ENCODE measurements at places on chromosomes 6 and 20.
A peak's percentile ranks its signal among the peaks of the same experiment; 100 is the strongest.

- no peak for DNase-seq
Measured at GRCh38 chr6:113690281-113691259, 166.6 kb upstream of the MARCKS start.

DNA sequence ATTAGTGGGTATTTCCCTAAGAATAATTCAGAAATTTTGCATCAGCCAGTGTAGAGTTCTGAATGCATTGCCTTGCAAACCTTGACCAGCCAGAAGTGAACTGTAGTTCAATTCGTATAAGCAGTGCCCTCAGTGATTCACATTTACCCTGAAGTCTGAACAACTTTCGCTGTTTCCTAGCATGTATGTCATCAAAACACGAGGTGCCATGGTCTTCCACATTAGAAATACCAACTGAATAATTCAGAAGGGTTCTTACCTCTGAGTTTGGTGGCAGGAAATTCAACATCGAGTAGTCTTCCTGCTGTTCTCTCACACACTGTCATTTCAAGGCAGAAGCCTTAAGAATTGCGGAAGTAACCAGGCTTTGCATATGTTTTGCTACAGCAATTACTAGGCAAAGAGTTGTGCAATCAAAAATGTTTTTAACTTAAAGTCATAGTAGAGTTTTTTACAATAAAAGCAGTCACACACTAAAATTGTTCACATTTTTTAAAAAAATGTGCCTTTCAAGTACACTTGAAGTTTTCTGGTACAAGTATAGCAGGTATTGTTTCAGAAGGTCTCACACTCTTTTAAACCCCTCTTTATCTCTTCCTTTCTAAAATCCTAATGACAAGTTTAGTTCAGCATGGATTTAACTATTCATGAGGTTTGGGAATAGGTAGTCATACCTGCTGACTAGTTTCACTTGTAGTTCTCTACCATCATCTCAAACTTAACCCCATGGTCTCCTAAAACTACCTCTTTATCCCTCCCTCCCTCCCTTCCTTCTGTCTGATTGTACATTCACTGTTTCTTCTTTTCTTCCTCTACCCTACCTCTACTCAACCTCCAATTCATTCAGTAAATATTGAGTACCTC is 118.3 kb downstream of the STXBP5 start:
- DNase-seq: peak; percentile 92

GRCh38 chr6:131982740-131983259 is 31.6 kb upstream of the CCN2 start:
- DNase-seq: no peak

GRCh38 chr6:21279619-21280018 is 313.9 kb upstream of the SOX4 start:
- DNase-seq: no peak

Measured in bone marrow (tissue), 2 donors.